ENCODE measurements at places on chromosomes 1 and 21.

GRCh38 chr1:85124091-85124490 is 75.8 kb upstream of the MCOLN3 start:
- no peak for DNase-seq

DNA sequence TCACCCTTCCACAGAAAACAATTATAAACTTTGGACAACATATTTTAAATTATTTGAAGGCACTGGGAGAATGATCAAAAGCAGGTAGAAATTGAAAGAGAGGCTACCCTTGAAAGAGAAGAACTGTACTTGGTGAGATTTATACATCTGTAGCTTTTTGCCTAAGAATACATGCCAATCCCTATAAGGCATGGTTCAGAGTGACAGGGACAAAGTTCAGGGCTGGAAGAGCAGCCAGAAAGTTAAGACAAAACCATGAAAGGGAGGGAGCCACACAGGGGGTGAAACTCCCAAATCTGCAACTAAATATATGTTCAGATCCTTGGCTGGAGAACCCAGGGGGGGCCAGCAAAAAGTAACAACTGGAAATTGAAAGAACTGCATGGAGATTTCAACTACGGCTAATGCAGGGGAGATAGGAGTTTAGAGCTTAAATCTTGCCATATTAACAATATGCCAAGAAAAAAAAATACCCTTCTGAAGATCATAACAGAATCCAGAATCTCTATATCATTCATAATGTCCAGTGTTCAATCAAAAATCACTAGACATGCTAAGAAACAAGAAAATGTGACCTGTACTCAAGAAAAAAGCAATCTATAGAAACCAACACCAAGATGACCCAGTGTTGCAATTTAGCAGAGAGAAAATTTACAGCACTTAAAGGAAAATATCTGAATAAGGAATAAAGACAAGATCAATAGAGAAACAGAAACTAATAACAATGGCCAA is 25.5 kb downstream of the PACC1 start:
- DNase-seq: no peak

- no peak for DNase-seq
These were observed 86.4 kb downstream of the RUNX1 start for GRCh38 chr21:34962586-34963222.

GRCh38 chr21:33543505-33544129 is 779 bp downstream of the SON start:
- peak; percentile 81 for DNase-seq

DNA sequence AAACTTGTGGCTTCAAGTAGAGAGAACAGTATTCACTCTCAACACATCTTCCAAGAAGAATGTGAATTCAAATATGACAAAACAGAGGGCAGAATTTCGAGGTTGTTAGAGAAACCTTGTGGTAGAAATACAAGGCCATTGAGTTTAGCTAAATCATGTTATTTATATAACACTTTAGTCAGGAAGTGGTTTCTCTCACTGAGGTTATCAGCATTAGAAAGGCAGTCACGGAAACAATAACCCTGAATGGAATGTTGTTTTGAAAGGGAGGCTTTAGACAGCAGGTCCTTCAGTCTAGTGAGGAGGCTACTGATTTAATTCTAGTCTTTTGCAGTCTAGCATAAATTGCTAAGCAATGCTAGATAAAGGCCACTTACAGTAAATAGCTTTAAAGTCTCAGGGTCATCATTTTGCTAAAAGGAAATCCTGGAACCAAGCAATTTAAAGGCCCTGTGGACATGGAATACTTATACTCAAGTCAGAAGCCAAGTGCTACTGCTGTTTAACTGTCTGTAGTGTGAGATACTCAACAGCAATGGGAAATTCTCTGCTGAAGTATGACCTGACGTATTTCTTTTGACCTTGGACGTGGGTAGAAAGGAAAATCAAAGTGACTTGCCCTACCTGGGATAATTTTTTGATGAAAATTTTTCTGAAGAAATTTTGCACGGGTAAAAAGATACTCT is 89.0 kb upstream of the CHODL start:
- DNase-seq: no peak

GRCh38 chr1:197961449-197961848 is 44.3 kb downstream of the LHX9 start:
- DNase-seq: no peak

GRCh38 chr21:15894596-15894995 is 164.8 kb downstream of the USP25 start:
- no peak for DNase-seq

DNA sequence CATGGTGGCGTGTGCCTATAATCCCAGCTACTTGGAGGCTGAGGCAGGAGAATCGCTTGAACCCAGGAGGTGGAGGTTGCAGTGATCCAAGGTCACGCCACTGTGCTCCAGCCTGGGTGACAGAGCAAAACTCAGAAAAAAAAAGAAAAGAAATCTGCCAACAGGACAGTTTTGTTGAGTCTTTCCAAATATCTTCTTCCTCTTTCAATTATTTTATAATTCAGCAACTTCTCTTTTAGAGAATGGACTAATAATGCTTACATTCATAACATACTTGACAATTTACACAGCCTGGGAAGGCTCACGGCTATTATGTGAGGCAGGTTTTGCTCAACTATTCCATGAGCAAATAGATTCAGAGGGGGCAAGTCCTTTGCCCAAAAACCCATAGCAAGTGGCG is 18.1 kb downstream of the CNR2 start:
- no peak for DNase-seq

GRCh38 chr1:17316704-17317103 is 8.7 kb downstream of the PADI4 start:
- DNase-seq: no peak

- DNase-seq: no peak
These were observed 2.5 kb downstream of the MR1 start for GRCh38 chr1:181036107-181036836.

GRCh38 chr21:40681164-40681859 is 165.6 kb downstream of the DSCAM start:
- DNase-seq: no peak

- no peak for DNase-seq
These were observed 26.2 kb upstream of the LRP8 start for GRCh38 chr1:53354119-53354518.

DNA sequence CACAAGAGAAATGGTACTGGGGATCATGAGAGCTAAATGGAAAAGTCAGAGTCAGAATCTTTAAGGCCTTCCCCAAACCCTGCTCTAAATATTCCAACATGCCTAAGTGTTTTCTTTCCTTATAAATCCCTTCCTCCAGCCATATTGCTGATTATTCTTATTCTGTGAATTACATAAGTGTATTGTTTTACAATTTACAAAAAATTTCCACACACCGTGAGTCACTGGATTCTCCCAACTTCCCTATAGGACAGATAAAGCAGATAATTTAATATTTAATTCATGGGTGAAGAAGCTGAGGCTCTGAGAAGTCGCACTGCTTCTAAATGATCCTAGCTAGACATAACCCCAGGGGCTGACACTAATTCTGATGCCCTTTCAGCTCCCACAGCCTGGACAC is 243.3 kb upstream of the JUN start:
- DNase-seq: no peak

GRCh38 chr1:91569411-91570119 is 68.9 kb downstream of the CDC7 start:
- DNase-seq: peak; percentile 89

DNA sequence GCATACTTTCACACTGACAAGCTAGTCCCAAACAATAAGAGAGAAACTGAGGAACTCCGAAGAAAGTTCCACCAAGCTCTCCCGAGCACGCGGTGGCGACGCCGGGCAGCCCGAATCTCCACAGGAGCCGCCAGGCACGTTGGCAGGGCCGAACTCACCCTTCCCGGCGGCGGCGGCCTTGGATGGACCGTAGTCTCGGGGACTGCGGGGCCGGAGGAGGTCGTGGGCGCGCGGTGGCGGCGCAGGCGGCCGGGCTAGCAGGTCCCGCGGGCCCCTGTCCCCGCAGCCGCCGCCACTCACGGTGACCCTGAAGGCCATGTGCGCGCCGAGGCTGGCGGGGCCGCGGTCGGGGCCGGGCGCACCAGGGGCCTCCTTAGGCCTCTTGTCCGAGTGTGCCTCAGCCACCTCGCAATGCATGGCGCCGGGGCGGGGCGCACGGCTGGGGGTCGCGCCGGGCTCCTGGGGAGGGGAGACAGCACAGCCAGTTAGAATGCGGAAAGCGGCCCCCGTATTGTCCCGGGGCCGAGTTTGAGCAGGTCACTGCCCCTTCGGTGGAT is 1.2 kb downstream of the GLIS1 start:
- DNase-seq: no peak

DNA sequence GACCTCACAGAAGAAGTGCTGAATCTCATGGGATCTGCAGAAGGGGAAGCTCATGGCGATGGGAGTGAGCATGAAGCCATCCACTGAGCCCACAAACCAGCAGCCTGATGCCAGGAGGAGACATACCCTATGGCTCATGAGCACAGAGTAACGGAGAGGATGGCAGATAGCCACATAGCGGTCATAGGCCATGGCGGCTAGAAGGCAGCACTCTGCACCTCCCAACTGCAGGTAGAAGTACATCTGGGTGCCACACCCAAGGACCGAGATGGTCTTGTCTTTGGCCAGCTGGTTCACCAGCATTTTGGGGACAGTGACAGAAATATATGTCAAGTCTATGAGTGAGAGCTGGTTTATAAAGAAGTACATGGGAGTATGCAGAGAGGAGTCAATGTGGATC is 4.3 kb downstream of the OR2T10 start:
- no peak for DNase-seq

- DNase-seq: no peak
These were observed 34.8 kb upstream of the LYST start for GRCh38 chr1:235901461-235901860.

- no peak for DNase-seq
These were observed 277.0 kb upstream of the BRINP3 start for GRCh38 chr1:190754666-190755065.

- DNase-seq: no peak
These were observed 16.9 kb downstream of the NUAK2 start for GRCh38 chr1:205304695-205305070.

DNA sequence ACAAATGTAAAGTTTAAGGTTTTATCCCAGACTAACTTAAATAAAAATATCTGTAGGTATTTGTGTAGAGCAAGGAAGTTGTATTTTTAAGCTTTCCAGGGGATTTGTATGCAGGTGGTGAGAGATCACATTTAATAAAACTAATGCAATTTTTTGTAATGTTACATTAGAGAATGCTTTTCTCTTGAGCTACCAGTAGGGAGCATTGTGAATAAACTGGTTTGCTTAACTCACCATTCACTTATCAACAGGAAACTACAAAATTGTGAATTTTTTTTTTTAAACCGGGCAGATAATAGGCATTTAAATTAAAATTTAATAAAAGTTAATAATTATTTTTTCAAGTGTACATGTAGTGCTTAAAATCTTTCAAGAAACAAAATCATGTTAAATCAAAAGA is 78.6 kb downstream of the IVNS1ABP start:
- DNase-seq: no peak

GRCh38 chr1:147124266-147124665 is 48.0 kb downstream of the PRKAB2 start:
- DNase-seq: no peak

DNA sequence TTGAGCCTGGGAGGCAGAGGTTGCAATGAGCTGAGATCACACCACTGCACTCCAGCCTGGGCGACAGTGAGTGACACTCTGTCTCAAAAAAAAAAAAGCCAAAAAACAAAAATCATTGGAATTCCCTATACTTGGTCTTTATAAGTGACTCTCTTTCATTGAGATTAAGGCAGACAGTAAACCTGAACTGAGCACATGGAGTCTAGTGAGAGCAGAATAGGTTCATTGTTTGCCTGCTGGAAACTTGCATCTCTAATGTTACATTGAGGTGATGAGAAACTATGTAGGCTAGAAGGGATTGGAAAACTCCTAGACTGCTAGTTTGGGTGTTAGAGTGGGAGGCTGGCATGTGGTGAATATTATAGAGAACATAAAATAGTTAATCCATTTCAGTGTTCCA is 25.4 kb downstream of the MAST2 start:
- DNase-seq: no peak

DNA sequence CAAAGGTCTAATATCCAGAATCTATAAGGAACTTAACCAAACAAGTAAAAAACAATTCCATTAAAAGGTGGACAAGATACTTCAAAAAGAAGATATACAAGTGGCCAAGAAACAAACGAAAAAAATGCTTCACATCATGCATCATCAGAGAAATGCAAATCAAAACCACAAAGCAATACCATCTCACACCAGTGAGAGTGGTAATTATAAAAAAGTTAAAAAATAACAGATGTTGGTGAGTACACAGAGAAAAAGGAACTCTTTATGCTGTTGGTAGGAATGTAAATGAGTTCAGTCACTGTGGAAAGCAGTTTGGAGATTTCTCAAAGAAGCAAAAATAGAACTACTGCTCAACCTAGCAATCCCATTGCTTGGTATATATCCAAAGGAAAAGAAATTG is 218.6 kb downstream of the SLC44A5 start:
- DNase-seq: no peak

- DNase-seq: no peak
These were observed 493.8 kb upstream of the CHRM3 start for GRCh38 chr1:238892612-238893011.

- DNase-seq: peak; percentile 69
These were observed 71.2 kb downstream of the VWA5B1 start for GRCh38 chr1:20361805-20362381.

DNA sequence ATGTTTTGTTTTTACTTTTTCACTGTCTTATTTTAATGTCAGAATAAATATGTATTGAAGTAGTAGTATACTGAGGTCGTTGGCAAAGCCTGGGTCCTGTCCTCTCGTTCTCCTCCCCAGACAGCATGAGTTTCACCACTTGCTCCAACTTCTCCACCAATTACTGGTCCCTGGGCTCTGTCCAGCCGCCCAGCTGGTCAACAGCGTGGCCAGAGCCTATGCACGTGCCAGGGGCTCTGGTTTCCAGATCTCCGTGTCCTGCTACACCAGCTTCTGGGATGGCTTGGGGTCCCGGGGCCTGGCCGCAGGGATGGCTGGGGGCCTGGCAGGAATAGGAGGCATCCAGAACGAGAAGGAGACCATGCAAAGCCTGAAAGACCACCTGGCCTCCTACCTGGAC is 19.3 kb downstream of the PTPN14 start:
- no peak for DNase-seq

- no peak for DNase-seq
These were observed 1.2 kb downstream of the RUSC1 start for GRCh38 chr1:155321639-155322503.

GRCh38 chr1:46399307-46399706 is 5.2 kb downstream of the FAAH start:
- no peak for DNase-seq

DNA sequence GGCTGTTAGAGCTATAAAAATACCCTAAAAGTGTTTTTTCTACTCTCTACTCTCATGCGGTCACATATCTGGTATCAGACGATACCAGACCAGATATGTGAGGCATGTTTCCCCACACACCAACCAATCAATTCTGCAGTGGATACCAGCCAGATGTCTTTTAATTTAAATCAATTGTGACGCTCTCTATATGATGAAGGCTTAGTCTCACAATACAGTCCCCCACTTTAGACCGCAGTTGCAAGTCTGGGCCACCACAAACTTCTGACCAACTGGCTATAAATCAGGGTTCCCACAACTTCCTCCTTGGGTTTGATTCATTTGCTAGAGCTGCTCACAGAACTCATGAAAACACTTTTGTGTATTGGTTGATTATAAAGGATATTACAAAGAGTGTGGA is 586.1 kb upstream of the ZP4 start:
- DNase-seq: no peak

- DNase-seq: no peak
These were observed 1.4 kb downstream of the SH3BGRL3 start for GRCh38 chr1:26281091-26281958.

- no peak for DNase-seq
These were observed 38.8 kb downstream of the HEATR1 start for GRCh38 chr1:236565530-236565929.

Measured in Right ventricle myocardium inferior (tissue), 1 donor.